Uterus (tissue), 4 donors: ENCODE measurements at places on chromosomes 6 and 20. TPM values are rescaled to one million over a fixed set of nuclear protein-coding genes. Genes with fewer than 3 reads are reported as not detected.

The GPR6 gene
- not detected for total RNA-seq

The CCDC170 gene
- total RNA-seq: 0.29 TPM

The RHAG gene
- not detected for total RNA-seq

DNA sequence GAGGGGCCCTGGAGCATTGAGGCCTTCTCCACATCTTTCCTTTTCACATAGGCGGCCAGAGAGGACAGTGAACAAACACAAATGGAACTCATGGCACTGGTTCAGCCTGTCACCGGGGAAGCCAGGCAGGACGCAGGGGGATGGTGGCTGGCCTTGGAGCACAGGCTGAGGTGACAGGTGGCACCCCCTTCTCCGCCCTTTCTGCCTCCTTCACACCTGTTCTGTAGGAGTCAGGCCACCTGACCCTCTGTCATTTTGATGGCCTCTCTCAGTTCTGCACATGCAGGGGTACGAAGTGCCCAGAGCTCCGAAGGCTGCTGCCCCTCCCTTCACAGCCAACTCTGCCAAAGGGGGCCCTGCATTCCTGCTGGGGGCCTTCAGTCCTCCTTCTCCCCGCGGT is 60.8 kb downstream of the CD40 start:
- no peaks in the 10 kb centered on the region for H3K36me3 ChIP-seq
- no peak overlapping the region for H3K4me3 ChIP-seq
- peaks cover 3% of the 10 kb centered on the region for H3K27me3 ChIP-seq
- no peaks in the 10 kb centered on the region for H3K4me1 ChIP-seq
- no peak overlapping the region for H3K27ac ChIP-seq

The MEP1A gene
- not detected for total RNA-seq

DNA sequence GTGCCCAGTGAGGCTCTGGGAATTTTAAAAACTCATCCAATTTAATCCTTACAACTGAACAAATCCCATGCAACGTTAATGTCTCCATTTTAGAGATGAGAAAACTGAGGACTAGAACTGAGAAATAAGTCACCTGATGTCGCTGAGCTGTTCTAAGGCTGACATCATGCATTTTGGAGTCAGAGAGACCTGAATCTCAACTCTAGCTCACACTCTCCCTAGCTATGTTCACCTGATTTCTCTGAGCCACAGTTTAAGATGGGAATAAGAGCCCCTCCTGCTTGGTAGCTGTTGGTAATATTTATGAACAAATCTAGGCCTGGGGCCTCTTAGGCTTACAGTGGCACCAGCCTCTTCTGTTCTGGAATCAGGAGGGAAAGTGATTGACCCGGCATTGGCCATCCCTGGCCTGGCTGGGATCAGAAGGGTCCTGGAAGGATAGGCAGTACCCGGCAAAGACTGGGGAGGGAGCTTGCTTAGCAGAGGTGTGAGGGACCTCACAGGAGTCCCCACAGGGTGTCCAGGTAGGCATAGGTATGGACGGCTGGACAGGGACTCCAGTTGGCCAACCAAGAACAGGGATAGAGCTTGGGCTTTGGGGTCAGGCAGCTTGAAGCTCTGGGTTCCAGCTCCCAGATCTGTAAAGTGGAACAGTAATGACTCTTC is 18.8 kb upstream of the CSNK2A1 start:
- H3K4me1 ChIP-seq: no peaks in the 10 kb centered on the region
- no peak for DNase-seq
- H3K27ac ChIP-seq: no peak overlapping the region
- H3K36me3 ChIP-seq: no peaks in the 10 kb centered on the region
- H3K27me3 ChIP-seq: no peaks in the 10 kb centered on the region

DNA sequence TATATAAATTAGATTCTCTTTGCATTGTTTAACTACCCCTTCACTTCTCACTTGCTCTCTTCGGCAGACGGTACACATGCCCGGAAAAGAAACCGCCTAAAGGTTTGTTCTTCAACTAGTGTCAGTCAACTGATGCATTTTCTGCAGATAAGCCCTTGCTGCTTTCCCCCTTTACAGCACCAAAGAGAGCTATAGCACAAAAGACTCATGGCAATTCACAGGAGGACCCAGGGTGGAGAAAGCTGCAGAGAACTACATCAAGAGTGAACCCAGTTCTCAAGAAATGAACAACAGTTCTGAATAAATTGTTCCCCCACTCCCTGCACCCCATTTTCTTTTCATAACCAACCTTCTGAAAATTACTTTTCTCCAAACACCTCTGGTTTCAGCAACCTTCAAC is 8.9 kb downstream of the CD164 start:
- no peak overlapping the region for H3K4me3 ChIP-seq
- H3K27me3 ChIP-seq: no peaks in the 10 kb centered on the region
- H3K36me3 ChIP-seq: no peaks in the 10 kb centered on the region
- DNase-seq: no peak
- H3K27ac ChIP-seq: no peak overlapping the region

- H3K36me3 ChIP-seq: no peaks in the 10 kb centered on the region
- H3K27ac ChIP-seq: no peak overlapping the region
- no peak overlapping the region for H3K4me3 ChIP-seq
- H3K4me1 ChIP-seq: no peaks in the 10 kb centered on the region
These were observed 107.5 kb upstream of the PDE10A start for GRCh38 chr6:165770397-165771082.

The MYLK2 gene
- not detected for total RNA-seq

The STMN3 gene
- 20.0 TPM for total RNA-seq
